ENCODE measurements at places on chromosomes 5 and 9. TPM values are rescaled to one million over a fixed set of nuclear protein-coding genes. Genes with fewer than 3 reads are reported as not detected.

ESM1 gene
- not detected for total RNA-seq

TRIM23 gene
- total RNA-seq, result 17.9 TPM

CDKN2A gene
- 0.67 TPM for total RNA-seq

ACSL6 gene
- 3.0 TPM for total RNA-seq

RFESD gene
- 5.1 TPM for total RNA-seq

PAEP gene
- total RNA-seq, result not detected

GNA14 gene
- 1.9 TPM for total RNA-seq

PLEKHG4B gene
- not detected for total RNA-seq

GRIN3A gene
- 0.81 TPM for total RNA-seq

ANKRD33B gene
- 2.9 TPM for total RNA-seq

FBP2 gene
- total RNA-seq, result 0.27 TPM

- DNase-seq, result no peak
Measured at GRCh38 chr9:72618811-72619210, 97.4 kb downstream of the TMC1 start.

- DNase-seq, result no peak
Measured at GRCh38 chr5:110288766-110289511, 437.5 kb downstream of the TMEM232 start.

GRCh38 chr5:174617910-174618309 is 106.5 kb upstream of the MSX2 start:
- DNase-seq, result no peak

DNA sequence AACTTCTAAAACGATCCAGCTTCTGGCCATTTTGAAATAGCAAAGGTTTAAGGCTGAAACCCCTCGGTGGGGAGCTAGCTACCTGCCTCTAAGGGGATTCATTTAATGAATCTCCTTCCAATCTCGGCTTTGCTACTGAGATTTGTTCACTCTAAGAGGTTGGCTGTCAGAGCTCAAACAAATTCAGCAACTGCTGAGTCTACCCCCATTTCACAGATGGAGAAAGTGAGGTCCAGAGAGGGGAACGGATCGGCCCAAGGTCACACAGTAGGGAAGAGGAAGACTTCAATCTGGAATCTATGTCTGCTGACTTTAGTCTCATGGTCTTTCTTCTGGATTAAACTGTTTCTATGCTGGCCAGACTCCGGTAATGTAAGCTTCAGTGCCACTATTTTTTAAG is 3.0 kb downstream of the CORO2A start:
- no peak for DNase-seq

GRCh38 chr9:81581986-81582385 is 107.4 kb downstream of the TLE1 start:
- DNase-seq, result no peak

- no peak for DNase-seq
Measured at GRCh38 chr5:170332058-170332457, 34.5 kb upstream of the LCP2 start.

DNA sequence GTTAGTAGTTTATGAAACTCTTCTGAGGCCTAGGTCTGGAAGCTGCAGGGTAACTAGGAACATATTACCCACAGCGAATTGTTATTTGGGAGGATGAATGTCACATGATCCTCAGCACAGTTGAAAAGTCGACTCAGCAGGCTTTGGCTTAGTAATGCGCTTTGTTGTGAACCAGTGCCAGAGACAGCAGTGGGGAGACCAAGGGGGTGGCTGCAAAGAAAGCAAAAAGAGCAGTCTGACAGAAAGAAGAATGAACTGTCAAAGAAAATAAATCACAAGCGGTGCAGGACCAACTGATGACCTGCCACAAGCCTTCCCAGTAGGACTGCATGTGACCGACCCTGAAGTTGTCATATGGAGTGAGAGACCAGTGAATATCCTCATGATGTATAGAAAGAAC is 170.0 kb downstream of the CCDC171 start:
- no peak for DNase-seq

GRCh38 chr9:33894316-33894715 is 77.4 kb downstream of the UBE2R2 start:
- no peak for DNase-seq

GRCh38 chr9:125608489-125609224 is 98.4 kb downstream of the MAPKAP1 start:
- DNase-seq, result no peak

DNA sequence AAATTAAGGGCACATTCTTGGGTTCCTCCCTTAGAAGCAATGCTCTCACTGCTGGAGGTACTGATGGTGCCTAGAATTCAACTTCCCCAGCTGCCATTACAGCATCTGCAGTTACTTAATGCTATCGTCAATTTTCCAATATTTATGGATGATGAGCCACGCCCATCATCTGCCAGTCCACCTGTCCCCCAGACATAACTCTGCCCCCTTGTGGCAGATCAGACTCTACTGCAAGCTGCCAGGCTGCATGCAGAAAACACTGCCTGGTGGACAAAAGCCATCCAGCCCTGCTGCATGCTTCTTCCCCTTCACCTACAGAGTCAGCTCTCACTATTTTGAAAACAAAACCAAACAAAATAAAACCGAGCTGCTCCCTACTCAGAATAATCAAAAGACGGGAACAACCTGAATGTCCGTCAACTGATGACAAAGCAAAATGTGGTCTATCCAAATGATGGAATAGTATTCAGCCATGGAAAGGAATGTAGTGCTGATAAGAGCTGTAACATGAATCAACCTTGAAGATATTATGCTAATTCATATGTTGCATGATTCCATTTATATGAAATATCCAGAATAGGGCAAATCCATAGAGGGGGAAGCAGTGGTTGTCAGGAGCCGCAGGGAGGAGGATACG is 66.4 kb downstream of the RETREG1 start:
- no peak for DNase-seq

DNA sequence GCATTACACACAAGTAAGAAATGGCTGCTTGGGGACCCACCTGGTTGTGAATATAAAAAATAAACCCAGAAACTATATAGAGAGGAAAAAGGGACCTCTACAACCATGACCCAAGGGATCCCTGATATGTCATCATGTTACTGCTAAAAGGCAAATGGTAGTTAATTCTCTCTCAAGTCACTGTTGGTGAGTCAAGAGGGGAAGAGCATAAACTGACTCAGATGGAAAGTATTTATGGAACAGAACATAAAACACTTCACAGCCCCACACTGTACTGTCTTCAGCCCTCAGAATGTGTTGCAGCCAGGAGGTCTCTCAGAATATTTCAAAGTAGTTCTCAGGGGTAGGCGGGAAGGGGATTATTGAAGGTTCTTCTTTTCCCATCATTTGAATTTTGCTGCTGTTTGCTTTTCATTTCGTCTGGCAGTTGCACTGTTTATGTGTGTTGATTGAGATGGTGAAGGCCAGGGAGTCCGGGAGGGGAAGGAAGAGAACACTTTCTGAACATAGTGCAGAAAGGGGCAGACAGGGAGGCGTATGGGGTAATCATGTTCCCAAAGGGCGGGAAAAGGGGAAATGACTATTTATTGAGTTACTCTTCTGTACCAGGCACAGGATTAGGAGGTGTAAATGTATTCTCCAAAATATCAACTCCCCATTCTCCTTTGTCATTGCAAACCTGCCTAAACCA is 85.5 kb downstream of the TEK start:
- DNase-seq, result no peak

DNA sequence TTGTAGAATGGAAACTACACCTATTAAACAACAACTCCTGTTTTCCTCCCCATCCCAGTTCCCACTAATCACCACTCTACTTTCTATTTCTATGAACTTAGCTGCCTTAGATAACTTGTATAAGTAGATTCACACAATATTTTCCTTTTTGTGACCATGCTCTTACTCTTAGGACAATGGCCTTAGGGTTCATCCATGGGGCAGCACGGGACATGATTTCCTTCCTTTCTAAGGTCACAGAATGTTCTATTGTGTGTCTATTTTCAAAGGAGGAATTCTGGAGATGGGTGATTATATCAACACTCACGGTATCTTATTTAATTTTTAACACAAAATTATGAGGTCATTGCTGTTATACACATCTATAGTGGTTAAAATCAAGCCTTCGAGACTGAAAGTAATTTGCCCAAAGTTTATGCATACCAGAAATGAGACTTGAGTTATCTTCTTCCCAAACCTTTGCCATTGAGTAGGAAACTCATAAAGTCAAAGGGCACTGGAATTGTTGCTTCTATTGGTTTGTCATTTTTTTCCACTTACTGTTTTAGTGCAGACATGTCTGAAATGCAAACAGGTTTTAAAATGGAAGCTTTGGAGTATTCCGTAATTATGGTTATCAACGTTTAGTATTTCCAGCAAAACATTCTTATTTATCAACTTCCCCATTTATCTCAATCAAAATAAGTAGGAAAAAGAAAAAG is 23.6 kb downstream of the CTSL start:
- no peak for DNase-seq

DNA sequence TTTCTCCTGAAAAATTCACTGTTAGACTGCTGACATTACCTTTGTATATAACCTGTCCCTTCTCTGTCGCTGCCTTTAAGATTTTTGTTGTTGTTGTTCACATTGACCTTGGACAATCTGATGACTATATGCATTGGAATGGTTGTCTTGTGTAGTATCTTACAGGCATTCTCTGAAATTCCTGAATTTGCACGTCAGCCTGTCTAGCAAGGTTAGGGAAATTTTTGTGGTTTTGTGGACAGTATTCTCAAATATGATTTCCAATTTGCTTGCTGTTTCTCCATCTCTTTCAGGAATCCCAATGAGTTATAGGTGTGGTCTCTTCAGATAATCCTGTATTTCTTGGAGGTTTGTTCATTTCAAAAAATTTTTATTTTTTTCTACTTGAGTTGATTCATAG is 140.8 kb downstream of the PRR16 start:
- no peak for DNase-seq

GRCh38 chr9:76808636-76809035 is 44.4 kb downstream of the PCA3 start:
- DNase-seq, result no peak

DNA sequence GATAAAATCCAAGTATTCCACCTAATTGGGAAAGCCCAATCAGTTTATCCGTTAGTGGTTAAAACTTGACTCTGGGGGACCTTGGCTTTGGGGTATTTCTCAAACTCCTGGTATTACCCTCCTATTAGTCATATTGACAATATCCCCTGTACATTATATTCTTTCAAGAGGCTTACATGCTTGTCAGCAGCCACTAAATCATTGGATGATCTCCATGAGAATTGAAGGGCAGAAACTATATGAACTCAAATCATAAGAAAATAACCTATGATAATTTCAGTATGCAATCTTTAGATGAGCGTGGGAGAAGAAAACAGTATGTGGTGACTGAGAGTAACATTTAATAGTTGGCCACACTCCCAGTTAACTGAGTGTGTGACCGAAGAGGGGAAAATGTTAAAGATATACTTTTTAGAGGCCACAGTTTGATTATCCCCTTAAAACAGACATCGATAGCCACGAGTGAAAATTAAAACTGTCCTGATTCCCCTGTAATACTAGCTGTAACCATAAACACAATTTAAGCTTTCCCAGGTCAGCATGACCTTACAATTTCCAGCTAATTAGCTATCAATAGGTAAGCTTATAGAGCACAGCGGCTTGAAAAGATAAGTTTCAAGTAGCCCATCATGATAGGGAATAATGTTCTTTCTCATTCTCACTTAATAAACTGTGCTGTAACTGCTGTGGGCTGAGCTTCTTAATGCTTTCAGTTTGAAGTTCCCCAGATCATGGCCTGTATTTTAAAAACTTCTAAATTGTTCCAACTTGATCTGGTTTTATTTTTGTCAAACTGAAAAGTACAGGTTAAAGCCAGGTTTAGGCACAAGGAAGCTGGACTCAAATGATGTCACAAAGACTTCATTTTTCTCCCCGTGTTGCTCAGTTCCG is 58.6 kb downstream of the PUM3 start:
- no peak for DNase-seq

DNA sequence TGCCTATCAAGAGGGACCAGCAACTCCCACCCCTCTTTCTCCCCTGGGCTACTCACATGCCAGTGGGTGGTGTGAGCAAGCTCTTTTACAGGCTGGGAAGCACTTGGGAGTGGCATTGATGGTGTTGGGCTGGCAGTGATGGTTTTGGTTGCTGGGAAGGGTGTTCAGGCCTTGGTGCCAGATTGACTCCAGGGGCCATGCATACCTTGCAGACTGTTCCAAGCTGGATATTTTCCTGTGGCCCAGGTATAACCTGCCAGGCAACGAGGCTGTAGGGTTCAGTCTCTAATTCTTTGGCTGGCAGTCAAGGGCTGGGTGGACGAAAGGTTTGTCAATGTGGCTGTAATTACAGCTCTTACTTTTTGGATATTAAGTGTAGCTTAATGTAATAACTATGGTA is 177.3 kb downstream of the MACROH2A1 start:
- DNase-seq, result no peak

DNA sequence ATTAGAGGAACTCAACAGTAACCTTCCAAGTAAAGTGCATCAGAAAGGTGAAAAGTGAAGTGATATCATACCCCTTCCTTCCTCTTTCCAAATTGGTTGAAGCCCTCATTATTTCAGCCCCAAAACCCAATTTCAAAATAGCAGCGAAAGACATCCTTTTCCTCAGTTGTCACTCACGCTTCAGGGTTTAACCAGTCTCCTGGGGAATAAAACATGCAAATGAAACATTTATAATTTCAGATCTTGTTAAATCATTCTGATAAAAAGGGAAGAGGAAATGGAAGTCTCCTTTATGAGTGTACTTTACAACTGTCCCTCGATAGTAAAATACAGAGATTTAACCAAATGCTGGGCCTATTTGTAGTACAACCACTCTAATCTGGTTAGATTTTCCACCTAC is 22.5 kb downstream of the TRPM6 start:
- no peak for DNase-seq

DNA sequence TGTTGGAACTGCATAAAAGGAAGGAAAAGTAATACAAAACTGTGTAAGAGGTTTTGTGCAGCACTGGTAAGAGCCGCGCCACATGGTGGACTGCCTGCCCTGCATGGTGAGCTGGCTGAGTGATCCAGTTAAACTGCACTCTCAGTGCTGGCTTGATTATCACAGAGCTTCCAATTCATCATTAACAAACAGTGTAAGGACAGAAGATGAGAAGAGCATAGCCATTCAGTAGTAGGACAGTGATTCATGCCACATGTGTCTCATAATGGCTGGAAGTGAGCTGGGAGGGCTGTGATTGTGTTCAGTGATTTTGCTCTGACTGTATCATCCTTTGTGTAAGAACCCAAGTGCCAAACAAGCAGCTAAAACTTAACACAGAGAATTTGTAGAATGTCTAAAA is 14.1 kb downstream of the ASPN start:
- no peak for DNase-seq

DNA sequence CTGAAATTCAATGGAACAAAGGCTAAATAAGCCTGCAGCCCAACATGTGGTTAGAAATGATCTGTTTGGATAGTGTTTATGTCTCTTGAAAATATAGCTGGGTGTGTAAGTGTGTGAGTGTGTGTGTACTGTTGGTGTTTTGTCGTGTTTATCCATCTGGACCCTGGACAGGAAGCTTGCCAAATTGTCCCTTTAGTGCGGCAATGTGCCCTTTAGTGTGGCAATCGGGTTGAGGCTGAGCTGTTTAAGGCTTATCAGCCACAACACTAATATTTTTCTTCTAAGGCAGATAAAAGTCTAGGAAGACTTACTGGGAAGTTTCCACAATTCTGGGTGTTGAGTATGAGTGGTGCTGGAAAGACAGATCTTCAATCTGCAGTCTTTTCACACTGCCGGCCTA is 180.2 kb downstream of the YTHDC2 start:
- DNase-seq, result no peak

GRCh38 chr5:36561601-36562000 is 44.8 kb upstream of the SLC1A3 start:
- DNase-seq, result no peak

All from Right ventricle myocardium superior (tissue), 1 donor.